ENCODE measurements at places on chromosomes 2 and 18.
A peak's percentile ranks its signal among the peaks of the same experiment; 100 is the strongest.

DNA sequence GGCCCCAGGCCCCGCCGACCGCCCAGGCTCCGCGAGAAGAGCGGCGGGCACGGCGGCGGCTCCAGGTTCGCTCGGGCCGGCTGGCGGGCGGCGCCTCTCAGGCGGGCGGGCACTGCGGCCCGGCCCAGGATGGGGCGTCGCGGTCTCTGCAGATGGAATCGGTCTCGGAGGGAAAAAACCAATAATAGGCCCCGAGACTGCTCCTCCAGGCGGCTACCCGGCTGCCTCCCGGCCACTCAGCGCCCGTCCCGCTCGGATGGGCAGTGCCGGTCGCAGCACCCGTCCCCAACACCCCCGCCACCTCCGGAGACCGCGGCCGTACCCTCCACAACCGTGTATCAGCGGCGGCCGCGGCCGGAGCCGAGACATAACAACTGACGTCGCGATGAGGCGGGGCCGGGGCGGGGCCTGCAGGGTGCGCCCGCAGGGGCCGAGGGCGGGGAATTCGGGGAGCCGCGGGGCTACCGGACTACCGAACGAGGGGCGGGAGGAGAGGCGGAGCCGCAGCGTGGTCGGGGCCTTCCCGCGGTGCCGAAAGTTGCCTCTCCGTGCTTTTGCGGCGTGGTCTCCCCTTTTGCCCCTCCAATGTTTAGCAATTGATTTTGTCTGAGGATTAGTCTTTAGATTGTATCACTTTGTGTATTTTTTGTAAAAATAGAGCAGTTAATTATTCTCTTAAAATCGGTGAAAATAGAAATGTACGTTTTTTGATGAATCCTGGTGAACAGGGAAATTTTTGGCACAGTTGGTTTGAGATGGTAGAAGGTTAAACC, at the start of gene RNF103:
RNF103 (minus strand) TSS at position 372 of the 773 bp plus-strand sequence. CDS start 979 bp downstream, outside the sequence.
- peak; percentile 98 for DNase-seq

DNA sequence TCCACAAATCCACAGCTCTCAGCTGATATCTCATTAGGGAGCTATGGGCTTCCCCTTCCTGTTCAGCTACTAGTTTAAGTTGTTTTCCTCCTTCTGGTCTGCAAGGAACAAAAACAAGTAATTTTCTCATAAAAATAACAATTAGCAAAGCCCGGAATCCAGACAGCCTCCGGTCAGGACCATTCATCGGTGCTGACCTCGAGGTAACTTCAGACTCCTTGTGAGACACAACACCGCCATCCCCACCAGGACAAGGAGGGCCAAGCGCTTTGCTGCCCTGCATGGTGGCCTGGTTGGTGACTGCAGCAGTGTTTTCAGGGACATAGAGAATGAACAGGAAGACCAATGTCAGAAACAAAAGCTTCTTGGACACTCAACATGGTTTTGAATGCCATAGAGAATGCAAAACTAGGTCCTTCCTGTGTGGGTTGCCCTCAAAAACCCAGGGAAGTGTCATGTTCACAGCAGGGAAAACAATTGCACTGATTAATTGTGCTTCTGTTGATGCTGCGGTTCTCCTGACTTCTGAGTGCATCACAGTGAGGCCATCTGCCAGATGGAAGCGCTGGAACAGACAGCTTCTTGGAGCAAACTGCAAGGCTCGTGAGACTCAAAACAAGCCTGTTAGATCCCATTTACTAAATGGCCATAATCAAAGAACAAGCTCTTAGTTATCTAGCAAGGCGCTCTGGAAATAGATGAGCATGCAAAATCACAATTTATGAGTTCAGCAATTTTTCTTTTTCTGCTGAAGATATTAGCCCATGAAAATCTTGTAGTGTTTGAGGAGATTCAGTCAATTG, 77.1 kb downstream of the HS1BP3 start:
- no peak for DNase-seq

DNA sequence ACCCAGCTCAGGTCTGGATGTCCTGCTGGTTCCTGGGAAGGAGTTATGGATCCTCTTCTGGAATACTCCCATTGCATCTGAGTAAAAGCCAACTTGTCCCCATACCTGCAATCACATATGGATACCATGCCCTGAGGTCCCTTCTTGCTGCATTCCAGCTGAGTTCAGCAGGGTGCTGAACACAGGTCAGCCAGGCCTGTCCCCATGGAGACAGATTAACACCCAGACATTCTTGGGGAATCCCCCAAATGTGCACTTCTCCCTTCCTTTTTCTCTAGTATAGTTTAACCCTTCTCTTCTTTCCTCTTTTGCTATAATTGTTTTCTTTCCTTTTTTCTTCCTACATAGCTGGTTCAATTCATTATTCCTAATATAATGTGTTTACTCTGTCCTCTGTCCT, 799.6 kb upstream of the HS6ST1 start:
- DNase-seq: no peak

DNA sequence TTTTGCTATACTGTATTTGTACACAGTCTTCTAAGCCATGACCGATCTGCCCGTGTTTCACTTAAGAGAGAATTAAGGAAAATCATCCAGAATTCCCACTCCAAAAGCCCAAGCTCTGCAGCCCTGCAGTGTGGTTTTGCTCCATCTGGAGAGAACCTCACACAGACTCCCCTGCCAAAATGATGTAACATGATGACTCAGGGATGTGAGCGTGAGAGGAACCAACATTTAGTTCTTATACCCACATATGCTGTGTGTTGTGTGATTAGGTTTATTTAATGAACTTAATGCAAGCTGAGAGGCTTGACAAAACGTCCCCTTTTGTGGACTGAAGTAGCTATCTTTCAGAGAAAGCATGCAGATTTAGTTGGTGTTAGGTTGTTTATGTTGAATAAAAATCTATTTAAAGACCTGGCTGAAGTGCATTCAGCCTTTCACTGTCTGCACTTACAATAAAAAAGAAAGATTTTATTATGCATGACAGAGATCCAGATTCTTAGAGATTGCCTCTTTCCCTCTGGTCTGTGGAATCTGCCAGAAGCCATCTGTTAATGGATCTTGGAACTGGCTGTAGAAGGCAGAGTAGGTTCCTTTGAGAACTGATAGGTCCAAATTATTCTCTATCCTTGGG, 6.3 kb downstream of the RAB12 start:
- no peak for DNase-seq

GRCh38 chr2:188979187-188980114, 5.3 kb downstream of the COL3A1 start:
- DNase-seq: no peak

Data from left lobe of liver (tissue), 2 donors.